ENCODE measurements at places on chromosomes 3 and 15. TPM values are rescaled to one million over a fixed set of nuclear protein-coding genes. Genes with fewer than 3 reads are reported as not detected.

GRCh38 chr3:195226445-195226844 lies 44.5 kb downstream of the XXYLT1 start:
- DNase-seq: no peak

DNA sequence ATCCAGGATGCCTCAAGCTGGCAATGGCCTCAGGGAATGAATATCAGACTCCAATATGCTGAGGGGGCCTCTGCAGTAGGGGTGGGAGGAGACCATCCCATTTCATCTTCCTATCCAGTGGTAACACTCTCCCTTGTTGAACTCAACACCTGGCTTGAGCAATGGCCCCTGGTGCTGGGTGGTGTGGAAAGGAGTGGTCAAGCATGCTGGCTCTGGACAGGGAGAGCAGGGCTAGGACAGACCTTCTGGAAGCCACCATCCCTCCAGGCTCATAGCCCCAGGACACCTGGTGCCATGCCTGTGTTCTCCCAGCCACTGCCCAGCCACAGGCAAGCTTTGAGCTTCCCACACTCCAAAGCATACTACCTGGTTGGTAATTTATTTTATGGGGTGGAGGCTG lies 9.6 kb downstream of the DNAH1 start:
- no peak for DNase-seq

- DNase-seq: no peak
Observed at GRCh38 chr3:108125153-108125543, 34.3 kb upstream of the CD47 start.

DNA sequence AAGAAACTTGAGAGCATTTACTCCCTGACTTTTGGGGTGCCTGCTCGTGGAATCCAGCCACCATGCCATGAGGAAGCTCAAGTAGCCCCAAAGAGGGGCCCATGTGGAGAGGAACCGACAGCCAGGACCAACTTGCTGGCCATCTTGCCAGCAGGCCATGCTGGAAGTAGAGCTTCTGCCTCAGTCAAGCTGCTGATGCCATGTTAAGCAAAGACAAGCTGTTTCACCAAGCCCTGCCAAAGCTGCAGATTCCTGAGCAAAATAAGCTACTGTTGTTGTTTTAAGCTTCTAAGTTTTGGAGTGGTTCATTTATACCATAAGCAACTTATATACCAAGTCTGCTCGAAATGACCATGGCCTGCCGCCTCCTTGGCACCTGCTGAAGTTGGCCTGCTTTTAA lies 14.1 kb downstream of the RFTN1 start:
- no peak for DNase-seq

DNA sequence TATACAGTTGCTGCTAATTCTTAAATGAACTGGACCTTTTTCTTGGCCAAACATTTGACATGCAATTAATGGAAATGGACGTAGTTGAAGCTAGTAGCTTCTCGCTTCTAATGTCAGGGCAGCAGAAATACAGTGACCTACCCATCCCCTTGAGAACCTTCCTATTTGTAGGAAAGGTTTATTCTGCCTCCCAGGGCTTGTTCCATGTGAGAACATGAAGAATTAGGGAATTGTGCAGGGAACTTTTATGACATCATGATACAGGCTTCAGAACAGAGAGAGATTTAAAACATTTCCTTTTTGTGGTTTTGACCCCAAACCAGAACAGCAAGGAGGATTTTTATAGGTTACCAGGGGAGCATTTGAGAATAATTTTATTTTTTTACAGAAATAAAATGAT lies 406.6 kb upstream of the PPP2R3A start:
- DNase-seq: no peak

- DNase-seq: no peak
Observed at GRCh38 chr3:141401573-141402475, 33.5 kb downstream of the ZBTB38 start.

GRCh38 chr3:154275292-154275691 lies 49.0 kb downstream of the DHX36 start:
- DNase-seq: no peak

DNA sequence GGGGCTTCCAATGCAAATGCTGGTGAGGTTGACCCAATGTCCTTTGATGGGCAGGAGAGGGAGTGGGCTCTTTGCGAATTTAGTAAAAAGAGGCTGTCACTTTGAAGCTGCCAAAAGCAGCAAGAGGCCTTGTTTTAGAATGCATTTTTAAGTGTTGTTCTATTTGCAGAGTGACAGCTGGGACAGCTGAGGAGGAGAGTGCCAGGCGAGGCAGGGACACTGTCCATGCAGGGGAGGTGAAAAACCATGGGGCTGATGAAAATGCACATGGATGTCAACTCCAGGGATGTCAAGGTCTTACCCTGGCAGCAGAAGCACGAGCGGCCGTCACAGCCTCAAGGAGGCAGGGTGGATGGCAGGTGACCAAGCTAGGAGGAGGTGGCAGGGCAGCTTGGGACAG lies 279.8 kb downstream of the ADAMTS17 start:
- no peak for DNase-seq

- peak; percentile 26 for DNase-seq
Observed at GRCh38 chr15:31372635-31373091, 46.0 kb downstream of the KLF13 start.

DNA sequence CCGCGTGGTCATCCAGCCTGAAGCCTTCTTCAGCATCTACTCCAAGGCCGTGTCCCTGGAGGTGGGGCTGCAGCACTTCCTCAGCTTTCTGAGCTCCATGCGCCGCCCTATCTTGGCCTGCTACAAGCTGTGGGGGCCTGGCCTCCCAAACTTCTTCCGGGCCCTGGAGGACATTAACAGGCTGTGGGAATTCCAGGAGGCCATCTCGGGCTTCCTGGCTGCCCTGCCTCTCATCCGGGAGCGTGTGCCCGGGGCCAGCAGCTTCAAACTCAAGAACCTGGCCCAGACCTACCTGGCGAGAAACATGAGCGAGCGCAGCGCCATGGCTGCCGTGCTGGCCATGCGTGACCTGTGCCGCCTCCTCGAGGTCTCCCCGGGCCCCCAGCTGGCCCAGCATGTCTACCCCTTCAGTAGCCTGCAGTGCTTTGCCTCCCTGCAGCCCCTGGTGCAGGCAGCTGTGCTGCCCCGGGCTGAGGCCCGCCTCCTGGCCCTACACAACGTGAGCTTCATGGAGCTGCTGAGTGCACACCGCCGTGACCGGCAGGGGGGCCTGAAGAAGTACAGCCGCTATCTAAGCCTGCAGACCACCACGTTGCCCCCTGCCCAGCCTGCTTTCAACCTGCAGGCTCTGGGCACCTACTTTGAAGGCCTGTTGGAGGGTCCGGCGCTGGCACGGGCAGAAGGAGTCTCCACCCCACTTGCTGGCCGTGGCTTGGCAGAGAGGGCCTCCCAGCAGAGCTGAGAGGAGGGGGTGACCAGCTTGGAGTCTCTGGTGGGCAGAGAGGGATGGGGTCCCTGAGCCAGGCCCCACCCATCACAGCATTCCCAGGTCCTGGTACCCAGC lies 37.9 kb downstream of the GOLGA6A start:
- no peak for DNase-seq

GRCh38 chr3:71876135-71877105 lies 91.5 kb upstream of the PROK2 start:
- no peak for DNase-seq

DNA sequence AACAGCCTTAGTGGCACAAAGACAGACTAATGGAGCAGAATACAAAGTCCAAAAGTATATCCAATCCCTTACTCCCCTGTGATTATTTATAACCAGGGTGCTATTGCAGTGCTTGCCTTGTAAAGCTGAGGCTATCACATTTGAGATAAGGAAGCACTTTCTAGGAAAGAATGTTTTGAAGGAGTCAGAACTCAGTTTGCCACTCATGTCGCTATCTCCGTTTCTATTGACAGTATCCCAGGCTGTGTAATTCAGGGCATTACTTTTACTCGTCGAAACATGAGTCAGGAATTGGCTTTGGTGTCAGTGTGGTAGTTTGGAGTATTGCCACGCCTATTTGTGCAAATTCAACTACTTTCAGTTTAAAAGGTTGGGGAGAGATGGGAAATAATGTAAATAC lies 78.4 kb downstream of the FBXL2 start:
- DNase-seq: no peak

GRCh38 chr15:84775867-84776449 lies 27.6 kb downstream of the ZNF592 start:
- DNase-seq: no peak

DNA sequence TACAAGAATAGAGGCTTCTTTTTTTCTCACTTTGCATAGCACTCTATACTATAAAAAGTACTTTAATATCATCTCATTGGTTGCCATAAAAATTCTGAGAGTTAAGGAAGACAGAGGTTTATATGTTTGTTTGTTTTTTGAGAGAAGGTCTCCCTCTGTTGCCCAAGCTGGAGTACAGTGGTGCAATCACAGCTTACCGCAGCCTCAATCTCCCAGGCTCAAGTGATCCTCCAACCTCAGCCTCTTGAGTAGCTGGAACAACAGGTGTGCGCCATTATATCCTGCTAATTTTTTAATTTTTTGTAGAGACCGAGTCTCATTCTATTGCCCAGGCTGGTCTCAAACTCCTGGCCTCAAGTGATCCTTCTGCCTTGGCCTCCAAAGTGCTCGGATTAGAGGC lies 250.2 kb downstream of the LPP start:
- no peak for DNase-seq

- no peak for DNase-seq
Observed at GRCh38 chr15:40338041-40338657, 2.6 kb downstream of the CCDC9B start.

DNA sequence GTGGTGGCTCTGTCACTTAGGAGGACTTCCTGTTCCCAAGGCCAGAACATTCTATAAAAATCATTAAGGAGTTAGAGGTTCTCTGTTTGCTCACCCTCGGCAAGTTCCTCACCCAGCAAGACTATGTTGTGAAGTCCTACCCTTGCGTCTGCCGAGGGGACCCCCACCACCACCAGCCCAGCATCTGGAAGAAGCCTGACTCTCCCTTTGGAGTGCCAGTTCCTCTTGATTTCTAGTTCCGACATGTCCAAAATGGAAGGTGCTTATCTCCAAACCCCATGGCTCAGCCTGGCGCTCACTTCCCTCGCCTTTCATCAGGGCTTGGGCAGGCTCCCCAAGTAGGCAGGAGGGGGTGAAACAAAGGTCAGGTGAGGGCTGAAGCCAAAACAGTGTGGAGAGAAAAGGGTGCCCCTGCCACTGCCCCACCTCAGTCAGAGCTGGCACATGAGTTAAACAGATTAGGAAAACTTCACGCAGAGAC lies 41.0 kb downstream of the BHLHE40 start:
- DNase-seq: no peak

DNA sequence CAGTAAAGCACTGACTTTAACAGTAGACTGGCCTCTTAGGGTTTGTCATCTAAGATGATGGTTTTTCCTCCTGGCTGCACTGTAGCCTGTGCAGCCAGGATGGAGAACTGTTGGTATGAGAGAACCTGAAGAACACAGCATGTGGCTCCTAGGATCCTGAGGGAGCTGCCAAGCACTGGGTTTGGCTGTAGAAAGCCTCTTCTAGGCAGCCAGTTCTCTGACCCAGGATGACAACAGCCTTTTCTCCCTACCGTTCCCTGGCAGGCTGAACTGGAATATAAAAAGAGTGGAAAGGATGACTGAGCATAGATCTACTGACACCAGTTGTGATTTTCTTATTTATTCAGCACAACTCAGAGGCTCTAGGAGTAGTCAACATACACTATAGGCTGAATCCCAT lies 34.3 kb upstream of the MANF start:
- DNase-seq: no peak

- no peak for DNase-seq
Observed at GRCh38 chr3:56837196-56837955, 35.6 kb upstream of the ARHGEF3 start.

- no peak for DNase-seq
Observed at GRCh38 chr3:129051871-129052340, 8.7 kb upstream of the GP9 start.

DNA sequence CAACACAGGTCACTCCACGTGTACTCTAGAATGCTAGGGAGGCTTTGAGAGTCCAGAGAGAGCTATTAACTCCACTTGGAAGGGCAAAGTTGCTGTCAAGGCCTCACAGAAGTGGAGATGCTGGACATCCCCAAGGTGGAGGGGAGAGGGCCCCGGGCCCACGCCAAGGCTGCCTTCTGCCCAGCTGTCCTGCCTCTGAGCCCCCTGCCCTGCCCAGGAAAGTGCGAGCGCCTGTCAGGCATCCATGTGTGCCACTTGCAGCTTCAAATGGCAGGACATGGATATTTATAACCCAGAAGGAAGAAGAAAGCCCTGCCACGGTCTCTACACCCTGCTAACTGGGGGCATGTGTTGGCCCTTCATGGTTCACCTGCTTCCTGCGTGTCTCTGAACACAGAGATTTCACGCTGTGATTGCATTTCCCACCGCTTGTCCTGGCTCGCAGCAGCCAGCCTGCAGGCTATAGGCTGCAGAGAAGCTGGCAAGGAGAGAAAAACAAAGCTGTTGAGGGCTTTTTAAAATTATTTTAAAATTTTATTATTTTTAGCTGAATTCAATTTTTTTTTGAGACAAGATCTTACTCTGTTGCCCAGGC lies 17.0 kb downstream of the ANKDD1A start:
- DNase-seq: no peak

DNA sequence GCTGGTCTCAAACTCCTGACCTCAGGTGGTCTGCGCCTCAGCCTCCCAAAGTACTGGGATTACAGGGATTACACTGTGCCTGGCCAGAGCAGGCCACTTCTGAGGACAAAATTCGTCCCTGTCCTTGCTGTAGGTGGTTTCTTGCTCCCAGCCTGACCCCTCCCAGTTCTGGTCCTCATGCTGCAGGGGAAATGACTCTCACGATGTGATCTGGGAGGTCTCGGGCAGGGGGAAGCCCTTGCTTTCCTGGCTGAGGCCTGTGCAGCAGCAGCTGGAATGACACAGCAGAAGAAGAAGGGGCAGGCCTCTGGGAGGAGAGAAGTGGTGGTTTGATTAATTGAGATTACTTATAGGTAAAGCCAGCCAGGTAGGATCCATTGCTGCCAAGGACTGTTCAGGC lies 39.3 kb downstream of the MEGF11 start:
- no peak for DNase-seq

GRCh38 chr3:172675441-172676193 lies 35.2 kb downstream of the NCEH1 start:
- no peak for DNase-seq

DNA sequence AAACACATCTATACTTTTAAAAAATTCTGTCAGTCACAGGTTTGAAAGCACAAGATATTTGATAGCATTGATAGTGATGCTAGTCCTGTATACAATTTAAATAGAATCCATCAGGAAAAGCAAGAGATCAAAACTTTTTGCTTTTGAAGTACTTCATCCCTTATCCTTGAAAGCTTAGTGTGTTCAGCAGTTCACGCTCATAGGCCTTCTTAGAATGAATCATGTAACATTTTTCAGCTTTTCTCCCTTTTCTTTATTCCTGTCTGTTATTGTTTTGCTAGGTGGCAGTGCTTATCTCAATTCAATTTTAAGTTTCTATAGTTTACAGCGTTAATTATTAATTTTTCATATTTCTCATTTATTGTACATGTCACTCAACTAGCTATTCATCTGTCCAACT lies 69.1 kb downstream of the FGF7 start:
- no peak for DNase-seq

The CACNA1D gene
- 14.0 TPM for total RNA-seq

The SNX22 gene
- 14.5 TPM for total RNA-seq

The FILIP1L gene
- total RNA-seq: 1.2 TPM

The GP5 gene
- not detected for total RNA-seq

The ROPN1 gene
- total RNA-seq: 0.16 TPM

The FAM240A gene
- total RNA-seq: not detected

The KLHL40 gene
- total RNA-seq: not detected

The ZBTB47 gene
- 22.1 TPM for total RNA-seq

All from occipital lobe (tissue), 3 donors.